ENCODE measurements at places on chromosomes 1 and 21.

GRCh38 chr1:22137004-22137720, 5.7 kb downstream of the WNT4 start:
- no peak for DNase-seq

GRCh38 chr1:153586347-153586746, 20.7 kb upstream of the S100A2 start:
- DNase-seq, result no peak

GRCh38 chr1:151494741-151495281, 16.4 kb upstream of the CGN start:
- DNase-seq, result peak; percentile 33

- no peak for DNase-seq
These were observed 187.4 kb upstream of the ATP1B1 start for GRCh38 chr1:168918860-168919741.

GRCh38 chr1:227002531-227003049, 62.5 kb downstream of the COQ8A start:
- no peak for DNase-seq

All from NCI-H2029 (cell line).